ENCODE measurements at places on chromosomes 11 and 22.
A peak's percentile ranks its signal among the peaks of the same experiment; 100 is the strongest.

DNA sequence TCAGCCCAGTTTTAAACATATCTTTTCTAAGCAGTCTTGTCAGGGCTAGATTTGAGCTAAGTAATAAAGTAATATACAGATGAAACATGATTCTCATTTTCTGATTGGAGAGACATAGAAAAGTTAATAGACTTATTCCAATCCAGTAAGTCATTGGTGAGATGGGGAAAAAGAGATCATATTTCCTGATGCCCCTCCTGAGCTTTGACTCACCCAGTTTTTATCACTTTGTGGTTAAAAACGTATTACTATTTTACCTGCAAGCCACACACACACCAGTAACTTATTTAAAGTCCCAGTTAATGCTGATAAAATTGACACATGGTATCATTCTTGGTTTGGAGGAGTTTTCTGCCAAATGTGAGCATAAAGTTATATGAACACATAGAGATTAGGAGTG is 306.8 kb downstream of the CADM1 start:
- DNase-seq = no peak

DNA sequence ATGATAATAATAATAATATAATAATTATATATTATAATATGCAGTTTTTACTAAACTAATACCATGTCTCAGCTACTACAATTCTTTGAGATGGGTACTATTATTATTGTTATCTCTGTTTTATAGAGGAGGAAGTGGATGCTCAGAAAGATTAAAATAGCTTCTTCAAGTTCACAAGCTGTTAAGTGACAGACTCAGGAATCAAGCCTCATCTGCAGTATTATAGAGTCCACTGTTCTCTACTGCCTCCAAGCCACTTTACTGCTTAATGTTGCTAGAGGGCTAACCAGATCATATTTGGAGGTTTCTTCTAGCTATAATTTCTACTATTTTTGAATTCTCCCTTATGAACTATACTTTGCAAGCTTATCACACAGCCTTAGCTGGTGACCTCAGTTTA is 62.7 kb downstream of the CSTPP1 start:
- no peak for DNase-seq

DNA sequence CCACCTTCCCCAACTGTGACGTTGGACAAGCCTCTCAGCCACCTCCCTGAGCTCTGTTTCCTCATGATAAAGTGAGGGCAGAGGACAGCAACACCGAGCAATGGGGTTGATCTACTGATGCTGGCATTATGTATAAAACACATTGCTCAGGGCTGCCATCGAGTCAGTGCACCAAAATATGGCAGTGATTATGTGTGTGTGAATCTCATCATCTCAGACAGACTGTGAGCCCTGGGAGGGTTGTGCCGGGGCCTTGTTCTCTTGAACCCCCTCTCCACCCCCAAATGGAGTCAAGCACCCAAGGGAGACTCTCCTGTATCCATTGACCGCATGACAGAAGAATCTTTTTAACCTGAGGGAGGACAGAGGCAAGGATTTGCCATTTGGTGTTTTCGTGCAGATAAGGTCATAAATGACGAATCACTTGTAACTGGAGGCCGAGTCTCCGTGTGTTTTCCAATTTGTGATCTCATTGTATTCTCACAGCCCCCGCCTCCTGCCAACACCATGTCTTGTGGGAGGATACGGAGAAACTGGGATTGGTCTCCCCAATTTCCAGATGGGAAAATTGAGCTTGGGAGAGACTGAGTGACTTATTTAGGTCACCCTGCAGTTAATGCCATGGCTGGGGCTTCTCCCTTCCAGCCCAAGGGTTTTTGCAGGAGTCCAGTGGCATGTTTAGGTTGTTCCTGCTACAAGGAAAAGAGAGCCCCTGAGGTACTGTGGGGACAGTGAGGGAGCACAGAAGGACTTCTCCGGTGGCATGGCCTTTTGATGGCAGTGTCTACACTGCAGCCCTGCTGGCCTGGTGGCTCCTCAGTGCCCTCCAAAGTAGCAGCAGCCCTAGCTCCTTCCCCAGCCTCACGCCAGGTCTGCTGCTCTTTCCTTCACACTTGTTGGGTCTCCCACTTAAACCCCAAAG is 52.4 kb downstream of the CHRDL2 start:
- DNase-seq = no peak

DNA sequence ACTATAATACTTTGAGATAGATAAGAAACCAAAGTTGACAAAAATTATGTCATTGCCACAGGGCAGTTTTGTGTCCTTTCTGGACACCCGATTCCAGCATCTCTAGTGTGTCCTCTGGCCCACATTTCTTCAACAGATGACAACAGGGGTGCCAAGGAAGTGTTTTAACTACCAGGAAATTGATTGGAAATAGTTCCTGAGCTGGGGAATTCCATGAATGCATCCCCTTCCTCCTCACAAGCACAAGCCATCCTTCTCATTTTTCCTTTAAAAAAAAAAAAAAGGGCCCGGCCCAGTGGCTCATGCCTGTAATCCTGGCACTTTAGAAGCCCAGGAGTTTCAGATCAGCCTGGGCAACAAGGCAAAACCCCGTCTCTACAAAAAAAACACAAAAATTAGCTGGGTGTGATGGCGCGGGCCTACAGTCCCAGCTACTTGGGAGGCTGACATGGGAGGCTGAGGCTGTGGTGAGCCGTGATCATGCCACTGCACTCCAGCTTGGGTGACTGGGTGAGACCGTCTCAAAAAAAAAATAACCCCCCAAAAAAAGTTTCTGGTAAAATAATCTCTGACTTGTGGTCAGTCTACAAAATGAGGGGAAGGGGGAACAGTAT is 797 bp upstream of the B3GAT3 start:
- no peak for DNase-seq

GRCh38 chr11:119041821-119042514 is 11.3 kb upstream of the SLC37A4 start:
- no peak for DNase-seq

DNA sequence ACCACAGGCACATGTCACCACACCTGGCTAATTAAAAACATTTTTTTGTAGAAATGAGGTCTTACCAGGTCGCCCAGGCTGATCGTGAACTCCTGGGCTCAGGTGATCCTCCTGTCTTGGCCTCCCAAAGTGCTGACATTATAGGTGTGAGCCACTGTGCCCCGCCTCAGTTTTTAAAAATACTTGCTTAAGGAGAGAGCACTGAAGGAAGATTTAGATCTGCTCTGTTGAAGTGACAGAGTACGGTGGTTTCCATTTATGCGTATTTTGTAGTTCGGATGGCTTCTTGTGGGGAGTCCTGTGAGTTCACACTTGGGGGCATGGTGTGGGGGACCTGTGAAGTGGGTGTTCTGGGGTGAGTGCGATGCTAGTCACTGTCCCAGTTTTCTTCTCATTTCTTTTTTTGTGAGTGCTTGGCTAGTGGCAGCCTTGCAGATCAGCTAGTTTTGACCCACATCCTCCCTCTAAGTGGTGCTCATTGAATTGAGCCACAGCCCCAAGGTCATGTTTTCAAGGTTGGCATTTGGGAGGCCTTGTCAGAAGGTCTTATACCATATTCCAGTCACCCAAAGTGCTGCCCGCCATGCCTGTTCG is 31.5 kb downstream of the PTPRJ start:
- no peak for DNase-seq

- DNase-seq = no peak
Observed at GRCh38 chr22:31652911-31653684, 8.9 kb downstream of the PISD start.

DNA sequence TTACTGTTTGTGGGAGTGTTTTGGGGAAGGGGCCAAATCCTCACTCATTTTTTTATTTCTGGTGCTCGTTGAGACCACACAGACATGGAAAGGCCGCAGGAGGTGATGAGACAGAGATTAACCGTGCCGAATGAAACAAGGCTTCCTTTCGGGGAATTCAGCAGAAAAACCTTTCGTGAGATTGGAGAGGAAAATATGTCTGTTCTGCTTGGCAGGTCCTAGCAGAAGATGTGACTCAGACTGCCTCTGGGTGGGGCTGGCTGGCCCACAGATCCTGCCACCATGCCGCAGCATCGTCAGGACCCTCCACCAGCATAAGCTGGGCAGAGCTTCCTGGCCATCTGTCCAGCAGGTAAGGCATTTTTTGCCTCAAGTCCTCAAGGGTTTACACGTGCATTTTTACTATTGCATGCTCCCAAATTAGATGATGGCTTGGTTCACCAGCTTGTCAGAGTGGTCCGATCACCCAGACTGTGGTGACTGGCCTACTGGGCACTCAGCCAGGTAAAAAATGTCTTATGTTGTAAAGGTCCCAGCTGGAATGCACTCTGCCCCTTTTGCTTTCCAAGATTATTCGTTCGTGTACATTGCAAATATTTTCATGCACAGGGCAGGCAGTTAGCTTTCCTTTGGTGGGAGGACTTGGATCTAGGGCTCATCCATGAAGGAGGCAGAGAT is 1.5 kb downstream of the DDB2 start:
- DNase-seq = peak; percentile 74

- DNase-seq = no peak
Observed at GRCh38 chr22:17980015-17980590, 44.3 kb downstream of the MICAL3 start.

GRCh38 chr22:45680932-45681700 is 9.5 kb downstream of the ATXN10 start:
- no peak for DNase-seq

GRCh38 chr11:92276773-92277172 is 52.2 kb downstream of the FAT3 start:
- DNase-seq = no peak

DNA sequence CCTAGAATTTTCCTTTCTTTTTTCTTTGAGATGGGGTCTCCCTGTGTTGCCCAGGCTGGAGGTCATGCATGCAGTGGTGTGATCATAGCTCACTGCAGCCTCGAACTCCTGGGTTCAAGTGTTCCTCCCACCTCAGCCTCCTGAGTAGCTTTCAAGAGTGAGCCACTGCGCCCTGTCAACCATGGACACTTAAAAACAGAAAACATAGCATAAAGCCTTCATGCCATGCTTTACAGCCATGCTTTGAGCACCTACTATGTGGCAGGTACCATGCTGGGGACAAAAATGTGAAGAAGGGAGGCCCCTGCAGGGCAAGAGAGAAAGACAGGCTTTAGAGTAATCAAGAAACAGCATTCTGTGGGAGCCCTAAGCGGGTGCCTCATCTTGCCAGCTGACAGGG is 13.7 kb upstream of the GNB1L start:
- no peak for DNase-seq

- no peak for DNase-seq
Observed at GRCh38 chr11:13220148-13220547, 57.4 kb upstream of the BMAL1 start.

DNA sequence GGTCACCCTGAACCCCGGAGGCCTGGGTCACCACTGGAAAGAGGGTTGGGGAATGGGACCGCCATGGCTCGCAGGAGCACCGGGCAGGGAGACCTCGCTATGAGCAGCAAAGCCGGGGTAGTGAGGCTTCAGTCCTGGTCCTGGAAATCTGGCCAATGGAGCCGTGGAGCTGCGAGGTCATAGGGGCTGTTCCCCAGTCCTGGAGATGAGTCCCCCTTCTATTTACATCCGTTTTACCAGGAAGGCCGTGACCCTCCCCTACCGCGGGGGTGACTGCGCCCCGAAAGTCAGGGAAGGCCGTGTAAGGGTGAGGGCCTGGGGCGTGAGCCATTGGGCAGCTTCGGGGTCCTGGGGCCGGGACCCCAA is 449 bp downstream of the PIDD1 start:
- DNase-seq = no peak

DNA sequence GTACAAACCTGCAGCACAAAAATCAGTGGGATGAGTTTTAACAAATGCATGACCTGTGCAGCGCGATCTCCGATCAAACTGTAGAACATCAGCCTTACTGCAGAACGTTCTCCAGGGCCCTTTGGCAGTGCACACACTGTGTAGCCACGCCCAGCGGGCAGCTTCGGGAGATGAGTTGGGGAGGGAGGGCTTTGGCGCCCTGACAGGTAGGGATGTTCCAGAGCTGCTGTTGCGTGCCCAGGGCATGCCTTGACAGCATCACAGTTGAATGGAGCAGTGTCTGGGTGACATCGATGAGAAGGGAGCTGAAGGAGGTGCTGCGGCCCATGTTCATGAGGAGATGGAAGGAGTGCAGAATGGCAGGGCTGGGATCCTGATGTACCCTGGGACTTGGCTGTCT is 80.2 kb downstream of the TBC1D22A start:
- DNase-seq = no peak

Data from left hindlimb (tissue), 1 donor.